T-helper 2 cell (primary cell): ENCODE measurements at places on chromosomes 1 and 21.

GRCh38 chr1:171117085-171117484 is 26.4 kb downstream of the FMO3 start:
- DNase-seq: no peak

GRCh38 chr1:76218888-76219287 is 144.3 kb downstream of the ST6GALNAC3 start:
- no peak for DNase-seq

DNA sequence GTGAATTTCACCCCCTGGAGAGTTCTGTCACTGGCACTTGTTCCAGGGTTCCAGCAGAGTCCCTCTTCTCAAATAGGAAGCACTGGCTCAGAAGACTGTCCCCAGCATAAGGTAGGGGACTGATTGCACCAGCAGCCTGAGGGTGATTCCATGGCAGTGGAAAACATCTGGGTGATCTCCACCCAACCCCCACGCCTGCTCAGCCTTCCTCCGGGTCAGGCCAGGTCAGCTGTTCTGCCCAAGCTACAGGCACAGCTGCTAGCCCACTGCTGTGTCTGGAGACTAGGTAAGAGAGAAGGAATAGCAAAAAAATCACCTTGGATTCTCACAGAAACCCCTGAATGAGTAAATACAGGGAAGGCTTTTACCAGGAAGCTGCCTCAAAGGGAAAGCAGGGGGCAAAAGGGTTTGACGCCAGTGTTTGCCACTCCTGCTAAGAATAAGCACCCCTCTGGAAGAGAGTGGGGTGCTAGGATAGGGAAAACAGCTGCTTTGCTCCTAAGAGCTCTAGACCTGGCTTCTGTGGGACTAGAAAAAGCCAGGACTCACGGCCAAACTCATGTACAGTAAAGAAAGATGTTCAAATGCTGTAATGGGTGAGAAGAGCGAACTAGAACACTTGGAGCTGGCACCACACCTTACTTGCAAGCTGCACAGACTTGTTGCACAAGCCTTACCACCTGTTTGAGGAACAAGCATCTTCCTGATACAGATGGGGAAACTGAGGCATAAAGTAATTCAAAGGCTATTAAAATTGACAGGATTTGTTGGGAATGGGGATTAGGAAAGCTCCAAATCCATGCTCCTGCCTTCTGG is 1.0 kb upstream of the DENND2D start:
- no peak for DNase-seq

GRCh38 chr1:204265665-204266064 is 51.9 kb upstream of the GOLT1A start:
- no peak for DNase-seq

DNA sequence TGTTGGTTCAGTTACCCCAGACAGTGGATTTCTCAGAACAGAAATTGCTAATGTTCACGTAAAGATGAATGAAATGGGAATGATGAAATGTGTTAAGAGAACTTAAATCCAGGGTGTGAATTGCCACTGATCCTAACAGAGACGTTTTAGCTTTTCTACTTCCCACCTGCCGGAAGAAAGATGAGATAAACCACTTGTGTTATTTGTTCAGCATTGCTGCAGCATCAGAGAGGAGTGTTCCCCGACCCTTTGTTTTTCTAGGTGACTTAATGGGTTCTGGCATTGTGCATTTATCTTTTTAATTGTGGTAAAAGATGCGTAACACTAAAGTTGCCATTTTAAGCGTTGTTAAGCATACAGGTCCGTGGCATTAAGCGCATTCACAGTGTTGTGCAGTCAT is 122.3 kb downstream of the GALNT2 start:
- DNase-seq: no peak

- DNase-seq: no peak
These were observed 59.6 kb upstream of the DIP2A start for GRCh38 chr21:46399129-46399528.

- no peak for DNase-seq
These were observed 6.7 kb upstream of the ANKRD65 start for GRCh38 chr1:1427820-1428148.

DNA sequence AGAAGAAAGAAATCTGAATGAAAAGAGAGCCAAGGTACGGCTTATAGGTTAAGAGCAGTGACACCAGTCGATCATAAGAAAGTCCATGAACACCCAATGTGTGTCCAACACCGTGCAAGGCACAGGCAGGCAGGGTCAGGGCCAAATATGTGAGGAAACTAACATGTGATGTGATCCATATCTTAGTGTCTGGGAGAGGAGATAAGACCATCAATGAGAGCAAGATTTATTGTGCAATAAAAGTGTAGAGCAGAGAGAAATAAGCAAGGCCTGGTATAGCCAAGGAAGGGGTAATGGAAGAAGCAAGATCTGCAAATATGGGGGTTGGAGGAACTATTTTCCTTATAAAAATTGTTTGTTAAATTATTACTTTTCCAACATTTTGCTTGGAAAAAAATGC is 198.8 kb downstream of the CRB1 start:
- no peak for DNase-seq

- DNase-seq: no peak
These were observed at the start of gene PLPPR5 for GRCh38 chr1:99004861-99005442. Gene PLPPR5 (minus strand): TSS chr1:99004861. CDS start chr1:99004671, 190 bp downstream.

DNA sequence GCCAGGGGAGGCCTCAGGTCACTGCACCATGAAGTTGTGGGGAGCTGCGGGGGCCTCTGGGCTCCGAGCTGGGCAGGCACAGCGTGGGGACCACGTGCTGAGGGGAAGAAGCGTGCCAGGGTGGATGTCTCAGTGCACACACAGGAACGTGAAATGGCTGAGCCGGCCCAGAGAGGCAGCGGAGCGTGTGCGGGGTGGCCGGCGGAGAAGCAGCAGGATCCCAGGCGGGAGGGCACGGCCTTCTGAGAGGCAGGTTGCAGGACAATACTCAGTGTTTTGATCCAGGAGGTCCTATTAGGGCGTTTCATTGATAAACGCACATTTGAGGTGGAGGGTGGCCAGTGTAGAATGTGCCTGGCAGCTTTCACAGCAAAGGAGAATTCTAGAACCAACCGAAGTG is 12.9 kb downstream of the TNFRSF14 start:
- DNase-seq: no peak

- no peak for DNase-seq
These were observed 51.2 kb downstream of the TLR5 start for GRCh38 chr1:223091896-223092295.

GRCh38 chr1:236141447-236142252 is 689 bp upstream of the GPR137B start:
- no peak for DNase-seq

GRCh38 chr1:34366875-34367624 is 190.3 kb downstream of the C1orf94 start:
- no peak for DNase-seq

GRCh38 chr1:202642212-202642611 is 68.0 kb downstream of the SYT2 start:
- DNase-seq: no peak

DNA sequence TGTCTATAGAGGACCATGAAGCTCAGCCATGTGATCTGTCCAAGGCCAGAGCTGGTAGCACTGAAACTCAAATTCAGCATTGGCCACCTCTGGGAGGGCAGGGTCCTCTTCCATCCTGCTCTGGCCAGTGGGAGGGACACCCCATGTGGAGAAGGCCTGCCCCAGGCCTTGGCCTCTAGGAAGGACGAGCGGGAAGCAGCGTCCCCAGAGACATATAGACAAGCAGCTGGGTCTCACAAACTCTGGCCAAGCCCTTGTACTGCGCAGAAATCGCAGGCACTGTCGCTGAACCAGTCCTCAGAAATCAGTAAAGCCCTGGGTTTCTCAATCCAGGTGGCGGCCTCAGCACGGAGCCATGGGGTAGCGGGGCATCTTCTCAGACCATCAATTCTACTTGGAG is 180.7 kb downstream of the HIVEP3 start:
- no peak for DNase-seq

DNA sequence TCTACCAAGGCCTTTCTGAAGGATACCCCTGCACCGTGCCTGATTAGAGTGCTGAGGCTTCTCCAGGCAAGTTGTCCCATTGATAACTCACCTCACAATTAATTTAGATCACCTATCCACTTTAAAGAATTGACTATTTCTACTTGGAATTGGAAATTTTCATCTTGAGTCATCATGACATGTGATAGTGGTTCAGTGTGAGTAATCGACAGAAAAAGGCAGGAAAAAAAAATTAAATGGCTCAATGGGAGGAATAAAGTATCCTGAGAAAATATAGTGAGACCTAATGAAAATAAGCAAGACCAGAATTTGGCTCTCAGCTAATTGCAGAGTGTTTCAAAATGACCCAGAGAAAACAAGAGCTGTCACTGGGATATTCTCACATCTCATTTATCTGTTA is 222.4 kb upstream of the C8B start:
- DNase-seq: no peak

DNA sequence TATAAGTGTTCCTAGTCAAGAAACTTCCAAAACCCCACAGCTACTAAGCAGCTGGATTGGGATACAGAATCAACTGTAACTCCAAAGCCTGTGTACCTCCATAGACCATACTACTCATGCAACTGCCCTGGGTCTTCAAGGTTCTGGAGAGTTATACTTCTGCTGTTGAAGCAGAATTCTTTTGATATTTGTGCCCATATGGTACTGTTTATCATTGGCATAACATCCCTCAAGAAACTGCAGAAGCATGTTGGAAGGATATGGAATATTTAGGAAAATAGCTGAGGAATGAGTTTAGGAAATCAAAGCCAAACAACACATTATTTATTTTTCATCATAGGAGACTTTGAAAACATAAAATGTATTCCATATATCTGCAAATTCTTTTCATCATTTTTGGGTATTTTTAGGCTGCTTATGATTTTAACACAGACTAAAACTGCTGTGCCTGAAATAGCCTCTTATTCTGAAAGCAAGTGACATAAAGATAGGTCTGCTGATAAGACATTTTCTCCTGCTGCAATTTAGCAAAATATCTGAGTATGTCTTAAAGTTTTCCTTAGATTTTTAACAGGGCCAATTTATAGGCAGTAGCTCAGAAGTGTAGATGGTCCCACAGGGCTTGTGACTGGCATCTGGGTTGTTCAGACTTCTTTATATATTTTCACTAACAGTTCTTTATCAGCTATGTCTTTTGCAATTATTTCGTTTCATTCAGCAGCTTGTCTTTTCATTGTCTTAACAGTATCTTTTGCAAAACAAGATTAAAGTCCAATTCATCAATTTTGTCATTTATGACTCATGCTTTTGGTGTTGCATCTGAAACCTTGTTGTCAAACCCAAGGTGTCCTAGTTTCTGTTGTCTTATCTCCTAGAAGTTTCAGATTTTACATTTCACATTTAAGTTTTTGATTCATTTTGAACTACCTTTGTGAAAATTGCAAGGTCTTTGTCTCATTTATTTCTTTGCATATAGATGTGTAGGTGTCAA is 41.1 kb upstream of the ZNF124 start:
- DNase-seq: no peak

DNA sequence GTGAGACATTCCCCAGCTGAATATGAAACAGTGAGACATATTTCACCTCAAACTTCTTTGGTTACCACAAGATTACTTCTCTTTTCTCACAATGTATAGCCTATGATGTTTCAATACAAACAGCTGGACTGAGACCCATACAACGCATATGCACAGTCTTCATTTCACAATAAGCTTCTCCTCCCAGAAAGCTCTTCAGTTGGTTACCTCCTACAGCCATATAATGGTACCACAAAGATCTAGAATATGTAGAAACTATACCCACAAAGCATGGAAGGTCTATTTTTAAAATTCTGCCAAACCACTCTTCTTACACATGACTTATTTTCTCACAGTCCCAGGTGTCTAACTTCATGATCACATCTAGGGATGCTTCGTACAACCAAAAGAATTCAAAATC is 70.8 kb downstream of the JAK1 start:
- peak; percentile 21 for DNase-seq

GRCh38 chr1:93528412-93528811 is 80.5 kb downstream of the FNBP1L start:
- no peak for DNase-seq

DNA sequence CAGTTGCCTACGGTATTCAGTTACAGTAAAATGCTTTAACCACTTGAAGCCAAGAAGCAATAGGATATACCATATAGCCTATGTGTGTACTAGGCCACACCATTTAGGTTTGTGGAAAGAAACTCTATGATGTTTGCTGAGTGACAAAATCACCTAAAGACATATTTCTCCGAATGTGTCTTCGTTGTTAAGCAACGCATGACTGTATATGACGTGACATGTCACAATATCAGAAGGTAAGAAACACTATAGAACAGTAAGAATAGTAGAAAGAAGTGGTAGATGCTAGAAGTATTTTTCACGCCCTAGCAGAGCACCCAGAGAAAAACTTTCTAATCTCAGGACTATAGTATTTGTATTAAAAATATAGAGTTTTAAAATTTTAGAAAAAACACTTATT is 1188.2 kb upstream of the B3GALT2 start:
- DNase-seq: no peak
